ENCODE measurements at places on chromosomes 6 and 20.

DNA sequence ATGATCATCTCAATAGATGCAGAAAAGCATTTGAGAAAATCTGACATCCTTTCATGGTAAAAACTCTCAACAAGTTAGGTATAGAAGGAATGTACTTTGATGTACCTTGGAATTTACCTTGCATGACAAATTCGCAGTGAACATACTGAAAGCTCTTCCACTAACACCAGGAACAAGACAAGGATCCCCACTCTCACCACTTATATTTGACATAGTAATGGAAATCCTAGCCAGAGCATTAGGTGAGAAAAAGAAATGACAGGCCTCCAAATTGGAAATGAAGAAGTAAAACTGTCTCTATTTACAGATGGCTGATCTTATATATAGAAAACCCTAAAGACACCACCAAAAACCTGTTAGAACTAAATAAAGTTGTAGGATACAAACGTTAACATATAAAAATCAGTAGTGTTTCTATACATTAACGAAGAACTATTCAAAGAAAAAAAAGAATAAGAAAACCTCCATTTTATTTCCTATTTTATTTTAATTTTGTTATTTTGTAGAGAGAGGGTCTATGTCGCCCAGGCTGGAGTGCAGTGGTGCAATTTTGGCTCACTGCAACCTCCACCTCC, 26.9 kb downstream of the PCNA start:
- H3K27ac ChIP-seq: no peak overlapping the region
- no peak overlapping the region for H3K4me3 ChIP-seq
- H3K36me3 ChIP-seq: peaks cover 22% of the 10 kb centered on the region
- H3K27me3 ChIP-seq: no peaks in the 10 kb centered on the region
- peaks cover 4% of the 10 kb centered on the region for H3K4me1 ChIP-seq

DNA sequence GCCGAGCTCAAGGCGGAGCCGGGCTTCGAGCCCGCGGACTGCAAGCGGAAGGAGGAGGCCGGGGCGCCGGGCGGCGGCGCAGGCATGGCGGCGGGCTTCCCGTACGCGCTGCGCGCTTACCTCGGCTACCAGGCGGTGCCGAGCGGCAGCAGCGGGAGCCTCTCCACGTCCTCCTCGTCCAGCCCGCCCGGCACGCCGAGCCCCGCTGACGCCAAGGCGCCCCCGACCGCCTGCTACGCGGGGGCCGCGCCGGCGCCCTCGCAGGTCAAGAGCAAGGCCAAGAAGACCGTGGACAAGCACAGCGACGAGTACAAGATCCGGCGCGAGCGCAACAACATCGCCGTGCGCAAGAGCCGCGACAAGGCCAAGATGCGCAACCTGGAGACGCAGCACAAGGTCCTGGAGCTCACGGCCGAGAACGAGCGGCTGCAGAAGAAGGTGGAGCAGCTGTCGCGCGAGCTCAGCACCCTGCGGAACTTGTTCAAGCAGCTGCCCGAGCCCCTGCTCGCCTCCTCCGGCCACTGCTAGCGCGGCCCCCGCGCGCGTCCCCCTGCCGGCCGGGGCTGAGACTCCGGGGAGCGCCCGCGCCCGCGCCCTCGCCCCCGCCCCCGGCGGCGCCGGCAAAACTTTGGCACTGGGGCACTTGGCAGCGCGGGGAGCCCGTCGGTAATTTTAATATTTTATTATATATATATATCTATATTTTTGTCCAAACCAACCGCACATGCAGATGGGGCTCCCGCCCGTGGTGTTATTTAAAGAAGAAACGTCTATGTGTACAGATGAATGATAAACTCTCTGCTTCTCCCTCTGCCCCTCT, 1.1 kb downstream of the CEBPB start:
- H3K36me3 ChIP-seq: peaks cover 9% of the 10 kb centered on the region
- peak overlapping the region; percentile 67 for H3K4me3 ChIP-seq
- H3K27me3 ChIP-seq: no peaks in the 10 kb centered on the region
- DNase-seq: peak; percentile 41

DNA sequence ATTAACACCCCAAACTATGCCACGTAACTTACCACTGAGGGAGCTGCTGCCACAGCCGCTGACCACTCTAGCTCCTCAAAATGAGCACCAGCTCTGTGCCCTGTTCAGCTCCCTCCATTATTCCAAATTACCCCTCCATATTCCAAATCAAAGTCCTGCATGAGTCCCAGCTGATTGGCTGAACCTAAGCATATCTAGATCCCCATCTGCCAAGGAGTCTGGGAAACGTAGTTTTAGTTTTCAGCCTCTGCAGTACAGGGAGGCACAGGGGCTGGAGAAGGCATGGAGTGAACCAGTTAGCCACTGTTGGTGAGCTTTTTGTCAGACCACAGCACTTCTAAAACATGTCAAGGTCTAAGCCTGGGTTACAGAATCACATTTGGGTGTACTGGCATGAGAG, 15.9 kb downstream of the UNC5CL start:
- no peak overlapping the region for H3K27ac ChIP-seq
- H3K4me1 ChIP-seq: peaks cover 6% of the 10 kb centered on the region
- H3K4me3 ChIP-seq: no peak overlapping the region
- no peaks in the 10 kb centered on the region for H3K27me3 ChIP-seq

GRCh38 chr6:67190733-67191132, 1444.3 kb upstream of the ADGRB3 start:
- H3K27me3 ChIP-seq: no peaks in the 10 kb centered on the region
- H3K4me1 ChIP-seq: no peaks in the 10 kb centered on the region
- no peak overlapping the region for H3K4me3 ChIP-seq
- no peaks in the 10 kb centered on the region for H3K36me3 ChIP-seq
- no peak for DNase-seq
- no peak overlapping the region for H3K27ac ChIP-seq

DNA sequence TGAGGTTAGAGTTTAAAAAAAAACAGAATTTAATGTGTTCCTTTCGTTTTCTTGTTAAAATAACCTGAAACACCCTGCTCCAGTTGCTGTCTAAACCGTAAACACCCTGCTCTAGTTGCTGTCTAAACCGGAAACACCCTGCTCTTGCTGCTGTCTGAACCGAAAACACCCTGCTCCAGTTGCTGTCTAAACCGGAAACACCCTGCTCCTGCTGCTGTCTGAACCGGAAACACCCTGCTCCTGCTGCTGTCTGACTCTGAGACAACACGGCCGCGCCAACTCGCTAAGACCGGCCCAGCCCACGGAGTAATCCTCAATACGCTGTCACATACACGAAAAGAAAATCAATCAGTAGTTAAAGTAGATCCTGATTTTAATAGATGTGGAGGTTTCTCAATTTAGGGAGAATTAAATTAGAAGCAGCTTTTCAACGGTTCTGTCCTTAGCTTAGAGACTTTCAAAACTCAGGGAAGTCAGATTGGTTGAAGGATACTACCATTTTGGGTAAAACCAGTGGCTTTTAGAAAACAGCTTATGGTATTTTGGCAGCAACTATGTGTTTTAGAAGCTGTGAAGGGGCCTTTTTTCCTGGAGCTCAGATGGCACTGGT, 98.3 kb downstream of the RAMACL start:
- H3K36me3 ChIP-seq: peaks cover 3% of the 10 kb centered on the region
- no peaks in the 10 kb centered on the region for H3K27me3 ChIP-seq
- H3K4me1 ChIP-seq: peaks cover 6% of the 10 kb centered on the region
- H3K4me3 ChIP-seq: peak overlapping the region; percentile 8
- peak; percentile 82 for DNase-seq
- H3K27ac ChIP-seq: peak overlapping the region; percentile 90

- peaks cover 15% of the 10 kb centered on the region for H3K36me3 ChIP-seq
- peaks cover 15% of the 10 kb centered on the region for H3K4me1 ChIP-seq
- H3K27me3 ChIP-seq: no peaks in the 10 kb centered on the region
These were observed 29.8 kb downstream of the DIDO1 start for GRCh38 chr20:62896526-62896925.

- no peaks in the 10 kb centered on the region for H3K4me1 ChIP-seq
- H3K36me3 ChIP-seq: no peaks in the 10 kb centered on the region
- no peak overlapping the region for H3K4me3 ChIP-seq
These were observed 328.2 kb upstream of the JAG1 start for GRCh38 chr20:11001764-11002540.

GRCh38 chr6:109595998-109596397, 95.0 kb downstream of the AK9 start:
- H3K36me3 ChIP-seq: no peaks in the 10 kb centered on the region
- DNase-seq: no peak
- H3K27me3 ChIP-seq: no peaks in the 10 kb centered on the region
- peaks cover 5% of the 10 kb centered on the region for H3K4me1 ChIP-seq
- no peak overlapping the region for H3K4me3 ChIP-seq

- H3K4me3 ChIP-seq: no peak overlapping the region
- no peak for DNase-seq
- no peaks in the 10 kb centered on the region for H3K4me1 ChIP-seq
- no peak overlapping the region for H3K27ac ChIP-seq
- H3K36me3 ChIP-seq: no peaks in the 10 kb centered on the region
These were observed 202.6 kb downstream of the NFATC2 start for GRCh38 chr20:51339721-51340450.

DNA sequence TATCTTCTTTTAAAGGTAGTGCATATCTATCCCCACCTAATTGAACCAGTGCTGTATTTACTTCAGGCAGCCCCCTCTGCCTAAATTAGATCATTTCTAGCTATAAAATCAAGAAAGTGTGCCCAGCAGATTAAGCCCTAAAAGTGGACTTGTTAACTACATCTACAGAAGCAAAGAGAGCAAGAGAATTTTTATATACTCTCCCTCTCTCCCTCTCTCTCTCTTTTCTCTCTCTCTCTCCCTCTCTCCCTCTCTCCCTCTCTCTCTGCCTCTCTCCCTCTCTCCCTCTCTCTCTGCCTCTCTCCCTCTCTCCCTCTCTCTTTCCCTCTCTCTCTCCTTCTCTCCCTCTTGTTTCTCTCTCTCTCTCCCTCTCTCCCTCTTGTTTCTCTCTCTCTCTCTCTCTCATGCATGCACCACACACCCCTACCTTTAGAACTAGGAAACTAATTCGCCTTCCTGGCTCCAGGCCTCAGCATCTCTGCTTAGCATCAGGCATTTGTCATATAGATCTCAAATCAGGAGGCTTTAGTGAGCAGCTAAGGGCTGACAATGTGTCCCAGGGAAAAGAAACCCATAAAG, 71.4 kb downstream of the FOXA2 start:
- H3K4me1 ChIP-seq: no peaks in the 10 kb centered on the region
- DNase-seq: no peak
- no peaks in the 10 kb centered on the region for H3K36me3 ChIP-seq
- H3K27me3 ChIP-seq: no peaks in the 10 kb centered on the region

DNA sequence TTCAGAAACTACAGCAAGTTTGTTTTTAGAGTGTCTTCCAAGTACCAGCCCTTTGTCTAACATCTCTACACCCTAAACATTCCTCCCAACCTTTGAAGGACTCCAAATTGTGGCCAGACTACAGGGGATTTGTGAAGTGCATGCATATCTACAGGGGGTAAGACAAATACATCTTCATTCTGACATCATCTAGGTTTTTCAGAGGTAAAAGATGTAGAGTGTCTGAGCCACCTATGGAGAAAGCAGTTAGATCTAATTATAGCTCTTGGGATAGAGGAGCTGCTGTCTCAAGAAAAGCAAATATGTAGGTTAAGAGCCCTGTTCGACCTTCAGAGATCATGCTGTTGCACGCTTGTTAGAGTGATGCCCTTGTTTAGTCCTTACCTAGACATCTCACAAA, 617.7 kb upstream of the AGPAT4 start:
- DNase-seq: no peak
- no peak overlapping the region for H3K4me3 ChIP-seq
- no peaks in the 10 kb centered on the region for H3K27me3 ChIP-seq
- H3K27ac ChIP-seq: no peak overlapping the region
- no peaks in the 10 kb centered on the region for H3K4me1 ChIP-seq

DNA sequence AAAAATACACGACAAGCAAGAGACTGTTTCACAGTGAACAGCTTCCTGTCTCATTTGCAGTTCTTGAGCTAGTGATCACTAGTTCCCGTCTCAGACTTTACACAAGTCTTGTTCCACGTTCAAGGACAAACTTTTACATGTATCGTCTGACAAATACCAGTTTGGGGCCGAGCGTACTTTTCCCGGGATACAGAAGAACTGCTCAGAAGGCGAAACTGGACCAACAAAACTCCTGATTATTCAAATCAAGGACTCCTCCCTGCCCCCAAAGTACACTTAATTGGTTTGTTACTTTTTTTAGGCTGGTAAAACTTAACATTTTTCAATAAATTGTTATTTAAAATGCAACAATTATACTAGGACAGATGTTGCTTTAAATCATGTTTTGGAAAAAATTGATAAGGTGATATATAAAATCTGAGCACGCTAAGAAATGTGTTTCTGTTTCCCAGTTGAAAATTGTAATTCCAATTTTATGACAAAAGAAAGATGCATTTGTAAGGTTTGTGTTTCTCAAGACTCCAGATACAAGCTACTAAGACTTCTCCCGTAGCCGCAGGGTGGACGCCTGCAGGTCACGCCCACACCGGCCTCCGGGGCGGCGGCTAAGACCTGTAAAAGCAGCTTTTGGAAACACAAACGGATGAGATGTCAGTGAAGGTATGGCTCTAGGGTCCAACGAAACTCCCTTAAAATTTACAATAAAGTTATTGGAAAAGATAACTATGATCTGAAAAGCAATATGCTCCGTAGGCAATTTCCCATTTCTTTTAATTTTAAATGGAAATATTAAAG, 16.8 kb upstream of the TCFL5 start:
- no peak overlapping the region for H3K27ac ChIP-seq
- DNase-seq: no peak
- peaks cover 18% of the 10 kb centered on the region for H3K36me3 ChIP-seq
- H3K4me3 ChIP-seq: no peak overlapping the region
- no peaks in the 10 kb centered on the region for H3K4me1 ChIP-seq
- H3K27me3 ChIP-seq: no peaks in the 10 kb centered on the region

DNA sequence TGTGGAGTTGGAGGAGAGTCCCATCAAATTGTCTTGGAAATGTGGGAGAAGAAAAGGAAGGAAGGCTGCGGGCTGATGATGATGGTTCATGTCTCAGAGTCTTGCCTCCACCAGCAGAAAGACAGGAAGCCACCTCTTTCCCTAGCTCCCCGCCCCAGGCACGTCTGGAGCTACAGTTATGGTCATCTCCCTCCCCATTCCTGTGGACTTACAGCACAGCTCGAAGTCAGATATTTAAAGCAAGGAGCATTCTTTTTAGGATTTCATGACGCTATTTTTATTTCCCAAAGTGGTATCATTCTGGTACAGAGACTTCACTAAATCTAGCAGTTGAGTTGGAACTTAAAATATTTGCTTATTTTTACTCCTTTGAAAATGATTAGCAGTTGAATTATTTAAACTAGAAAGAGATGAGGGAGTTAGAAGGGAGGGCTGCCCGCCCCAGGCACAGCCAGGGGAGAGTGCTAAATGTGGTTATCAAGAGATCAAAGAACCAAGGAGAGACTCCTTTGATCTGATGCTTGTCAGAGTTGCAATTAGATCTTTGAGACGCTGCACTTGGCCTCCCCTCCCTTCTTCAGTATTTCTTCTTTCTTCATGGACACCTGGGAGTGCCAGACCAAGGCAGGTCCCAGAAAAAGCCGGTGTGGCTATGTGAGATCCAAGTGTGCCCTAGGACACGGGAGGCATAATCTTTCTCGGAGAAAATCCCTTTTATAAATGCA, 199.9 kb upstream of the SOX4 start:
- DNase-seq: no peak
- peaks cover 5% of the 10 kb centered on the region for H3K27me3 ChIP-seq
- H3K36me3 ChIP-seq: no peaks in the 10 kb centered on the region

Data from T-cell (primary cell).